Stimulated activated CD4-positive, alpha-beta T cell treated with anti-CD3 and anti-CD28 coated beads, Interleukin-4, amount 100 ng/mL, for 4 hours (primary cell): ENCODE measurements at places on chromosomes 1 and 21.

- no peak for DNase-seq
Observed at GRCh38 chr1:194466706-194467105, 1280.3 kb upstream of the B3GALT2 start.

DNA sequence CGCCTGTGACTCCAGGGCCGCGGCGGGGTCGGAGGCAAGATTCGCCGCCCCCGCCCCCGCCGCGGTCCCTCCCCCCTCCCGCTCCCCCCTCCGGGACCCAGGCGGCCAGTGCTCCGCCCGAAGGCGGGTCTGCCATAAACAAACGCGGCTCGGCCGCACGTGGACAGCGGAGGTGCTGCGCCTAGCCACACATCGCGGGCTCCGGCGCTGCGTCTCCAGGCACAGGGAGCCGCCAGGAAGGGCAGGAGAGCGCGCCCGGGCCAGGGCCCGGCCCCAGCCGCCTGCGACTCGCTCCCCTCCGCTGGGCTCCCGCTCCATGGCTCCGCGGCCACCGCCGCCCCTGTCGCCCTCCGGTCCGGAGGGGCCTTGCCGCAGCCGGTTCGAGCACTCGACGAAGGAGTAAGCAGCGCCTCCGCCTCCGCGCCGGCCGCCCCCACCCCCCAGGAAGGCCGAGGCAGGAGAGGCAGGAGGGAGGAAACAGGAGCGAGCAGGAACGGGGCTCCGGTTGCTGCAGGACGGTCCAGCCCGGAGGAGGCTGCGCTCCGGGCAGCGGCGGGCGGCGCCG, at the start of gene SIM2:
SIM2 (plus strand) TSS at position 135 of the 565 bp plus-strand sequence. CDS start 632 bp downstream, outside the sequence.
- no peak for DNase-seq

- no peak for DNase-seq
Observed at GRCh38 chr1:3119725-3120124, 50.7 kb downstream of the PRDM16 start.

- no peak for DNase-seq
Observed at GRCh38 chr1:29304025-29304684, 67.8 kb downstream of the PTPRU start.

DNA sequence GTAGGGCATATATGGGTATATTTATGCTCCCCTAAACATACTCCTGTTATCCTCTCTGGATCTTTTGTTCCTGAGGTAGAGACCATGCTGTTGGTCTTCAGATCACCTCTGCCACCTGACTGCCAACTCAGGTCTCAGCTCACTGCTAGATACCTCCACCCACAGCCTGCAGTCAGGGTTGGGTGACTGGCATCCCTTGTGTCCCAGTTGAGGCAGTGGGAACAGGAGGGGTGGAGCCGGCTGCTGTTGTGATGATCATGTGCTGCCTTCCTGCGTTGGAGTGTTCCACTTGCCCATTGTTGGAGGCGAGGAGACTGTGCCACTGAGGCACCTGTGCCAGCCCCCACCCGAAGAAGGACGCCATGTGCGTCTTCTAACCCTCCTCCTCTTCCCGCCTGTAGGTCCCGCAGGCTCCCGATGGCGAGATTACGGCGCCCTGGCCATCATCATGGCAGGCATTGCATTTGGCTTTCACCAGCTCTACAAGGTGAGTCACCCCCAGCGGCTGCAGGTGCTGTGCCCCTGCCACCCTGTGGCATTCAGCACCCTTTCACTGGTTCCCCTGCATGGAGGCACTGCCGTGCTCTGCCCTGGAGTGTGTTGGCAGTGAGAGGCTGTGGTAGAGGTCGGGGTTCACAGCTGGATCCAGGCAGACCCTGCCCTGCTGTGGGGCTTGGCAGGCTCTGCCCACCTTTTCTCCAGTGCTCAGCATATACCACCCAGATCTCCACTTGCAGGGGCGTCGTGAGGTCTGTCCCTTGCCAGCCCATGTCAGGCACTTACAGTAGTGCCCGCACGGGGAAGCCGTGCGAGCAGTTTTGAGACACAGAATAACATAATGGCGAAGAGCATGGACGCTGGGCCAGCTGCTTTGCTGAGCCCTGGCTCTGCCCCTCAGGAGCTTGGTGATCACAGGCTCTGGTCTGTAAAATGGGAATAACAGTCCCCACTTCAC, 143.5 kb downstream of the PEX14 start:
- DNase-seq, result no peak

- DNase-seq, result no peak
Observed at GRCh38 chr21:42424914-42425541, 21.3 kb downstream of the UBASH3A start.

DNA sequence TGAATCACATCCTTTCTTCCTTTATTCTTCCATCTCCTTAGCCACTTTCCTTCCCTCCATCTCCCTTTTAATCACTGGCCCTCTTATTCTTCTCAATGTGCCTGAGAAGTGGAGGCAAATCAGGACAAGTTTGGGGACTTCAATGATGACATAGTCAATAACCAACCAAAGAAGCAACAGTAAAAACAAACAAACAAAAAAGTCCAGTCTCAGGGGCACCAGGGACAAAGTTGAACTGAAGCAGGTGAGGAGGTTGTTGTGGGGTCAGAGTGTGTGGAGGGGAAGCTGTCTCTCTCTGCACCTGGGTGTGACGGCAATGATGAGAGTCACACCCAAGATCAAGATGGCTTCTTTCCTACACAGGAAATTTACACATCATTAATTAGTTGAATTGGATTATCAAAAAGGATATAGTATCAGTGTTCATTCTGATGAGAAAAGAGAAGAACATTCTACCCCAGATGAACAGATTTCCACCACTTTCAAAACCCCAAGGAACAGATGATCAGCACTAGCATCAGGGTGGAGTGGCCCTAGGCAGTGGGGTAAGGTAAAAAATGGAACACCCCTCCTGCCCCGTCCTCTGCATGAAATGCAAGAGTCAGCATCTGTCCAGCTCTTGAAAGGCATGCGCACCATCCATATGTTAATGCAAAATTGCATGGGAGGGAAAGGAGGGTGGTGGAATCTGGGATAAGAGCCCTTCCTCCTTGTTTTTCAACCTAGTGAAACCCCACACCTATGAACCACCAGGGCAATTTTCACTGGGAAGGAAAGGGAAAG, 32.6 kb downstream of the HSD3B2 start:
- no peak for DNase-seq

- no peak for DNase-seq
Observed at GRCh38 chr1:23910553-23911246, 2.5 kb downstream of the CNR2 start.

DNA sequence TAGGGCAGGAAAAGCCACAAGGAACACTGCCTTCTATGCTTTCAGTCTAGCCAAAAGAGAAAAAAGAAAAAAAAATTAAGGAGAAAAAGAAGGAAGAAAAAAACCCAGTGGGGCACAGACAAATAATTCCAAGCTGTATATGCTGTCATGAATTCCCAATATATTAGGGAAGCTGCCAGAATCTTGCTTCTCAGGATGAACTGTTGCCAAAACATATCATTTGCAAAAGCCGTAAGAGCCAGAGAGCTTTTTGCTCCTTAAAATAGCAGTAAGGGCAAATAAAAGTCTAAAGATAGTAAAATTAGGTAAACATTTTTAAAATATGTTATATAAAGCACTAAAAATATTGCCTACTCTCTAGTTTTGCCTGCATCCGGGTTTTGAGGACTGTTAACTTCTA, 52.1 kb downstream of the PGM1 start:
- DNase-seq, result no peak

GRCh38 chr1:237309595-237310118, 267.7 kb downstream of the RYR2 start:
- no peak for DNase-seq

- DNase-seq, result no peak
Observed at GRCh38 chr1:78322928-78323680, 167.7 kb upstream of the PTGFR start.

GRCh38 chr1:4962836-4963235, 308.4 kb downstream of the AJAP1 start:
- DNase-seq, result no peak

- no peak for DNase-seq
Observed at GRCh38 chr1:157097692-157098091, 1.9 kb downstream of the ETV3L start.

- DNase-seq, result no peak
Observed at GRCh38 chr1:233242827-233243483, 52.6 kb downstream of the PCNX2 start.

DNA sequence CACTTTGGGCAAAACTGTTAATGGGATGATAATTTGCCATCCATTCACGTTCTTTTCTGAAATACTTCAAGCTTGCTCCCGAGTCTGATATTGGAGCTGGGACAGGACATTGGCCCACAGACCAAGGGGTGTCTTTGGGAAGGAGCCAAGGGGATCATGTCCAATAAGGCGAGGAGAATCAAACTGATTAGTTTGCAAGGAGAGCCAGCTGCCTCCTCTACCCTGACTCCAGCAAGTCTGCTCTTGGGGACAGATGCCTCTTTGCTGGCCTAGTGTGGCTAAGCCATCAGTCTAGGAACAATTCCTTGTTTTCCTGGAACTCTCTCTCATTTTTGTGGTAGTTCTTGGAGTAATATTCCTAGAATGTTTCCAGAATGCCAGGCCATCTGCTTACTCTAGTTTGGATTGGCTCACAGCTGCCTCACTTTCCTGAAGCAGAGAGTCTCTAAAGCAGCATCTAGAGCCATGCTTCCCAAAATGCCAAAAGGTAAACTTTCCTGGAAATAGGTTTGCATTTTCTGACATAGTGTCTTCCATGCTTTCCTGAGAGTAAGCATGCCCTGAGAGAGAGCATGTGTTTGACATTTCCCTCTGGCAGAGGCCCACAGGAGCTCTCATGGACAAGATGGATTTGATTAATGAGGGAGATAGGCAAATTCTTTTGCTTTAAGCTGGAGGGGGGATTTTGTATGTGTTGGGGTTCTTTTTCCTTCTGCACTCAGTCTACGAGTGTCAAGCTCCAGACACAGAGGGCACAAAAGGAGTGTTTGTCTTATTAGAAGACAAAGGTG, 145.6 kb downstream of the GDAP2 start:
- DNase-seq, result no peak

DNA sequence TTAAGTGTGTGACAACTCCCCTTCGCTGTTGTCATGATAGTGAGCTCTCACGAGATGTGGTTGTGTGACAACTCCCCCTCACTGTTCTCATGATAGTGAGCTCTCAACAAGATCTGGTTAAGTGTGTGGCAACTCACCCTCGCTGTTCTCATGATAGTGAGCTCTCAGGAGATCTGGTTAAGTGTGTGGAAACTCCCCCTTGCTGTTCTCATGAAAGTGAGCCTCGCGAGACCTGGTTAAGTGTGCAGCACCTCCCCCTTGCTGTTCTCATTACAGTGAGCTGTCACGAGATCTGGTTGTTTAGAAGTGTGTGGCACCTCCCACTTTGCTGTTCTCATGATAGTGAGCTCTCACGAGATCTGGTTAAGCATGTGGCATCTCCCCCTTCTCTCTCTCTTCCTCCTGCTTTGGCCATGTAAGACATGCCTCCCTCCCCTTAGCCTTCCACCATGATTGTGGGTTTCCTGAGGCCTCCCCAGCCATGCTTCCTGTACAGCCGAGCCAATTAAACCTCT, 25.1 kb upstream of the LSS start:
- DNase-seq, result peak; percentile 24

GRCh38 chr21:33852485-33852884, 63.1 kb downstream of the ATP5PO start:
- DNase-seq, result no peak

- DNase-seq, result no peak
Observed at GRCh38 chr1:71081697-71082080, 854 bp upstream of the ZRANB2 start.
